Transverse colon (tissue), 4 donors: ENCODE measurements at places on chromosomes 1 and 21. TPM values are rescaled to one million over a fixed set of nuclear protein-coding genes. Genes with fewer than 3 reads are reported as not detected.

C4BPA gene
- 2.5 TPM for total RNA-seq

SFN gene
- 197 TPM for total RNA-seq

DNA sequence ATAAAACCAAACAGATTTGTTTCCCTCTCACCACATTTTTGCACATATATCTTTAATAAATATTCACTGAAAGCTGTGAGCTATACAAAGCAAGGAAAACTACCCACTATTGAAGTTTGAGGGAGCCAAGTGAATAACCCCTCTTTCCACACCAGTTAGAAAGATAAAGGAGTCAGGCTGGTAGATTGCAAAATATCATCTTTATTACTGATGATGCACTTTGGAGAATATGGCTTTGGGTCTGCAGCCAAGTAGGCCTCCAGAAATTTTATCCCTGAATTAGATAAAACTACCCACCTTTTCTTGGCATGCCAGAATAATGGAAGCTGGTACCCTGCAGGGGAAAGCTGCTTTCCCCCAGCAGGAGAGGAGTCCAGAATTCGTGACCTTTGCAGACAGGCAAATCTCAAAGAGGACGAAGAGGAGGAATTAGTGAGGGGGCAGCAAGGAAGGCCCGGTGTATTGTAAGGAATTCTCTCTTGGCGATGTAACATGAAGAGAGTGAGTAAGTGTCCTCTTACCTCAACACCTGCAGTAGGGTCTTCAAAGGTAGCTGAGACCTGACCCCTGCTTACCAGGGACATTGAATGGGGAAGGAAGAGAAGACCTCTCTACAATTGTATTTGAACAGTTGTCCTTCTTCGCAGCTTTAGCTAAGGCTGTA lies 84.7 kb downstream of the LRRC8D start:
- no peak for DNase-seq
- no peaks in the 10 kb centered on the region for H3K4me1 ChIP-seq
- no peak overlapping the region for H3K27ac ChIP-seq
- no peaks in the 10 kb centered on the region for H3K36me3 ChIP-seq
- no peaks in the 10 kb centered on the region for H3K27me3 ChIP-seq

GRCh38 chr1:167634435-167634834 lies 4.4 kb downstream of the RCSD1 start:
- peak overlapping the region; percentile 57 for H3K4me3 ChIP-seq
- H3K27me3 ChIP-seq = peaks cover 21% of the 10 kb centered on the region
- peak overlapping the region; percentile 86 for H3K27ac ChIP-seq

- peaks cover 48% of the 10 kb centered on the region for H3K4me1 ChIP-seq
- no peaks in the 10 kb centered on the region for H3K27me3 ChIP-seq
- peak; percentile 53 for DNase-seq
- H3K4me3 ChIP-seq = peak overlapping the region; percentile 96
These were observed 594 bp downstream of the HDGF start for GRCh38 chr1:156750711-156751450.

DNA sequence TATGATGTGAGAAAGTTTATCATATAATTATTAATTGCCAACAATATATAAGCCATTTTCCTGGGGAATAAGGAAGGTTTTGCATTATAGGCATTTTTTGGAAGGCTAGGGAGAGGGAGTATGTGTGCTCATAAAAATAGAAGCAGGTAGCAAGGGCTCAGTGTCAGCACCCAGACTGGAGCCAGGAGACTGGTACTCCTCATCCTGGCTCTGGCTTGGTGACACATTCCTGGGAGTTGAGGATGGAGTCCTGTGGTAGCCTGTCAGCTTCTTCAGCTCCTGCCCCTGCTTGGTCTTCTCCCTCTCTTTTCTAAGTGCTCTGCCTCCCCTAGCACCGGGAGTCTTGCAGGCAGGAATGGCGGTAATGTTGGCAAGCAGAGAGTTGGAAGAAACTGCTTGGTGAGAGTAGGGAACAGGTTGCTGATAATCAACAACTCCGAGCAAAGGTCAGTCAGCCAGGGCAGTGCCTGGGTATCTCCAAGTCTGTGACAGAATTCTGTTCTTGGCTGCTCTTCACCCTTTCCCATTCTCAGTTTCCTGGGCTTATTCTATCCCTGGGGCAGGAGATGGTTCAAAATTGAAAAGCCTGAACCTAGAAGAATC lies 23.0 kb downstream of the GIPC2 start:
- H3K4me1 ChIP-seq = peaks cover 14% of the 10 kb centered on the region
- no peak overlapping the region for H3K27ac ChIP-seq
- H3K27me3 ChIP-seq = no peaks in the 10 kb centered on the region
